ENCODE measurements at places on chromosomes 7 and 10.

- DNase-seq: no peak
Observed at GRCh38 chr10:85667638-85668233, 698.9 kb downstream of the GRID1 start.

DNA sequence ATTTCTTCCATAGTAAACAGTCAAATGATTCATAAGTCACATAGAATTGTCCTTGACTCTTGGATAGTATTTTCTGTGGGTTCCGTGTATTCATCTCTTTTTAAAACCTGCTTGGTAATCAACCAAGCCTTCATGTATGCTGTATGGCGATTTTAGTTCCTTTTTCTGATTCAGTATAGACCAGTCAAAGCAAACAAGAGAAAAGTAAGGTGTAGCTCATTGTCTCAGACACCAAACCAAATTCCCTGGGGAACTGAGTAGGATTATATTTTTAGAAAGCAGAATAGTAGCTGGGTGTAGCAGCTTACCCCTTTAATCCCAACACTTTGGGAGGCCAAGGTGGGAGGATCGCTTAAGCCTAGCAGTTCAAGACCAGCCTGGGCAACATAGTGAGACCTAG lies 240.5 kb downstream of the BBS9 start:
- no peak for DNase-seq

GRCh38 chr7:25087855-25088254 lies 37.2 kb downstream of the CYCS start:
- DNase-seq: no peak

GRCh38 chr7:78151229-78151628 lies 352.7 kb downstream of the PHTF2 start:
- DNase-seq: no peak

DNA sequence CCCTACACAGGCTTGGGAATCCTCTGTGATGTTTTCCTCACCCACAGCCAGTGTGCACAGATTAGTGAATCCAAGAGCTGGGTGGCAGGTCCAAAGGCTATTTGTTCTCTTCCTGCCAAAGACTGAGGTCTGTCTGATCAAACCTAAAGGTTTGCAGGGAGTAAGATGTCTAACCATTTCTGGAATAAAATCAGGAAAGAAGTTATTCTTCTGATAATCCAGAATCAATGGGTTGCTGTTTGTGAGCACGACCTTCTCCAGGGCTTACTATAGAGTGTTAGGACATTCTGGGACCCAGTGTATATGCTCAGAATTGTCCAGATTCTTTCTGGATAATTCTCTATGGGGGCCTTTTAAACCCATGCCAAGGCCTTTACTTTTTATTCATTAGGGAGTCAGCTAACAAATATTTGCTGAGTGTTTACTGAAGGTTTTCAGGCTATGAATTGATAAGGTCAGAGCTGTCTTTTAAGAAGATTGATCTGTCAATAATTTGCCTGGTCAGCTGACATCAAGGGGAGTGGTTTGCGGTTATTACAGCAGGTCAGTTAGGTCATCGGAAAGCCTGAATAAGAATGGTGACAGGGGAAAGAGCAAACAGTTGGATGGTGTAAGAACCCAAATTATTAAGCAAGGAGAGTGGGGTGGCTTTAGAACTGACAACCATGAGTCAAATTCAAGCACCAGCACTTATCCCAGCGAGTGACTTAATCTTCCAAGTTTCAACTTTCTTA lies 7.5 kb upstream of the TECTB start:
- DNase-seq: no peak

DNA sequence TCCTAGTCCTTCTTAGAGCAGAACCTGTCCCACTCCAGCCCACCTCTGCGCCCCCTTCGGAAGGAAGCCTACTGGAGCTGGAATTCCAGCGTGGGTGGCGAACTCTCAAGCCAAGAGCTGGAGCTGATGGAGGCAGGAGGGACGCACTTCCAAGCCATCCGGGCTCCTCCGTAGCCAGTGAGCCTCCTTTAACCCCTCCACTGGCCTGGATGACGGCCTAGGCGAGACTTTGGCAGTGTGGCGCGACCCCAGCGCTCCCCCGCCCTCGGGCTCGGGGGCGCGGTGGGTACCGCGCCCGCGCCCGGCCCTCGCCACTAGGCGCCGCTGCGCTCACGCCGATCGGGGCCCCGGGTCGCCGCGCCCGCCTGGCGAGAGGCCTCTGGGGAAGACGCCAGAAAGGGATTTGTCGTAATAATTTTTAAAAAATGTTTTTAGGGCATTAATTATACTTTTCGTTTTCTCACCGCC lies 5.1 kb upstream of the EMX2 start:
- DNase-seq: peak; percentile 54

DNA sequence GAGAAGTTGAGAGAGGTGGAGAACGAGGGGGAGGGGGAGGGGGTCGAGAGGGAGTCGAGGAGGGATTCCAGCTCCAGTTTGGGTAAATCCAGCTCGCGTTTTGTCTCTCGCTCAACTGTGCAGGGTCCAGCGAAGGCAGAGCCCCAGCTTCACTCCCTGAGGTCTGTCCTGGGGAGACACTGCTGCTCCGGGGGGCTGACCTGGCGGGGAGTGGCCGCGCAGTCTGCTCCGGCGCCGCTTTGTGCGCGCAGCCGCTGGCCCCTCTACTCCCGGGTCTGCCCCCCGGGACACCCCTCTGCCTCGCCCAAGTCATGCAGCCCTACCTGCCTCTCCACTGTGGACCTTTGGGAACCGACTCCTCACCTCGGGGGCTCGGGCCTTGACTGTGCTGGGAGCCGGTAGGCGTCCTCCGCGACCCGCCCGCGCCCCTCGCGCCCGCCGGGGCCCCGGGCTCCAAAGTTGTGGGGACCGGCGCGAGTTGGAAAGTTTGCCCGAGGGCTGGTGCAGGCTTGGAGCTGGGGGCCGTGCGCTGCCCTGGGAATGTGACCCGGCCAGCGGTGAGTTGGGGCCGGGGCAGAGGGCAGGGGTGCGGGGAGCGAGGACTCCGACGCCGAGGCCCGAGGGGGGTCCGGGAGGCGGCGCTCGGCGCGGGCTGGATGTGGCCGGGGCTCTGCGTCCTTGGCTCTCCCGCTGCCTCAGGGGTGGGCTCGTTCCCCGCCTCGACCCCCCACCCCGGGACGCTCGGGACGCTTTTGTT lies at the start of gene TET1:
TSS of gene TET1 (plus strand) at position 152 of the 757 bp plus-strand sequence. CDS start 12,002 bp downstream, outside the sequence.
- peak; percentile 56 for DNase-seq

- DNase-seq: no peak
Observed at GRCh38 chr7:69129524-69129923, 468.8 kb upstream of the AUTS2 start.

GRCh38 chr7:27150568-27151340 lies 1.6 kb downstream of the HOXA3 start:
- DNase-seq: peak; percentile 78

DNA sequence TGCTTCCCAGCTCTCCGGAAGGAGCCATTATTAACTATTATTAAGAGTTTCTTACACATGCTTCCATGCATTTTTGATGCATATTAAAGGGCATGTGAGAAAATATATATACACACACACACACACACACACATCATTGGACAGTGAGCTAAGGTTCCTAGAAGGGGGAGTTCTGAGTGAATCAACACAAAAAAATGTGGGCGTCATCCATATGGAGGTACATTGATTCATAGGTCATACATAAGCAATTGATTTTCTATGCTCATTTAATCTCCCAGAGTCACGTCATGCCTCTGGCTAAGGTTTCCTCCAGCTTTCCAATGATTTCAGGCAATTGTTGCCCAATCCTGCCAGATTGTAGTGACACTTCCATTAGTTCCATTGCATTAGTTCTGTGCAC lies 269.4 kb downstream of the DNAJB9 start:
- DNase-seq: no peak

DNA sequence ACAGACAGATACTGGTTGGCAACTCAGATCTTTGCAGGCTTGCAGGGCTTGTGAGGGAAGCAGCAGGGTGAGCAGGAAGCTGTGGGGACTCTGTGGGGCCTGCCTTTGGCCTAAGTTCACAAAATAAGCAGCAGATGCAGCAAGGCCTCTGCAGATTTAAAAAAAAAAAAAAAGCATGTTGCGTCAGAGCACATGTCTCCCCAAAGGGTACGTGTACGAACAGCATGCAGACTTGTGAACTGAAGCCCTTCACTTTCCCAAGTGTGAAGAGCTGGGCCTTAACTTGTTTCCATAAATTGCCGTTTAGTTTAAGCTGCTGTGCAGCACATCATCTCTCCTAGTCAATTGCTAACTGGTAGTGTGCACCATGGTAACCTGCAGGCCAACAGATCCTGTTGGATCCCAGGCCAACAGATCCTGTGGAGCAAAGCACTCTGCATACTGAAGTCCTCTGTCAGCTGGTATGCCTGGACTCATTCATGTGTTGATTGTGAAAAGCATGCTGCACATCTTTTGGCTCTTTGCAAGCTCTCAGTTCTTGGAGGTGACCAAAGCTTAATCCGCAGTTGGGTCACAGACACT lies 10.8 kb upstream of the XPNPEP1 start:
- no peak for DNase-seq

DNA sequence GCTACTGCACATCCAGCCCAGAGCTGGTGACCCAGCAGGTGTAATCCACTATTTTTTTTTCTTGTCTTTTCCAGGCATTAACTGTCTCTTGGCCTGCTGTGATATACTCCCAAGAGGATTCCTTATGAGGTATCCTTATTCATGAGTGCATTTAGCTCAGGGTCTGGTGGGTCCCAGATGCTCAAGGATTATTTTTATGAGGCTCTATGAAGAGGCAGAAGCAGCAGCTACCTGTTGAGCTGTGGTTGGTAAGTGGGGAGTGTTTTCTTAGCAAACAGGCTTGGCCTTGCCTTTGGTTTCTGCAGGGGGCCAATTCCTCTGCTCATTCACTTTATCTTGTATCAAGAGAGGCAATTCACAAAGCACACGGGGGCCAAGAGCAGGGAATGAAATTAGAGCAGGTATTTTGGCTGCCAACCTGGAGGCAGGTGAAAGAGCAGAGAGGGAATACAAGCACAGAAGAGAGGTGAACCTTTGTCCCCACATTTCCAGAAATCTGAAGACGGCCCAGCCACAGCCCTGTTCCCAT lies 221.6 kb downstream of the TMEM178B start:
- no peak for DNase-seq

DNA sequence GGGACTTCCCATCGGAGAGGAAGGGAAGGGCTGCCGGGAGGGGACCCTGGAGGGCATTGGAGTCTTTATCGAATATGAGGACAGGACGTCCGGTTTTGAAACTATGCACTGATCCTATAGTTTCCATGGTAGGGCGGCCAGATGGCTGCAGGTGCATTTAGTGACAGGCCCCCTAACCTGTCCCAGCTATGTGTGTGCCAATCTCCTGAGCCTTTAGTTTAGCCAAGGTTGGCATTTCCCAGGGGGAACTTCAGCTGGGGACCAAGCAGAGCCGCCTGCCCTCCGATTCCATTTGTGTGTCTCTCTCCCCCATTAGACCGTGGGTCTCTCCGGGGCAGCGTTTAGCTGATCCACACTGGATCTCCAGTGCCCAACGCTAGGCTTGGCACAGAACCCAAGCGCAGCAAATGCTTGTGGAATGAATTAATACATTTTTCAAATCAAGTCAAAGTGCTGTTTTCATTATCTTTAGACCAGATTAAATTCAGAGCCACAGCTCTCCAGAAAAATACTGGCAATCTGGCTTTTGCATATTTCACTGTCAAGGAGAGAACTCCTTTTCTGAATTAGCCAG lies 19.9 kb downstream of the TMEM270 start:
- no peak for DNase-seq

- DNase-seq: no peak
Observed at GRCh38 chr10:133039803-133040165, 47.9 kb upstream of the ADGRA1 start.

DNA sequence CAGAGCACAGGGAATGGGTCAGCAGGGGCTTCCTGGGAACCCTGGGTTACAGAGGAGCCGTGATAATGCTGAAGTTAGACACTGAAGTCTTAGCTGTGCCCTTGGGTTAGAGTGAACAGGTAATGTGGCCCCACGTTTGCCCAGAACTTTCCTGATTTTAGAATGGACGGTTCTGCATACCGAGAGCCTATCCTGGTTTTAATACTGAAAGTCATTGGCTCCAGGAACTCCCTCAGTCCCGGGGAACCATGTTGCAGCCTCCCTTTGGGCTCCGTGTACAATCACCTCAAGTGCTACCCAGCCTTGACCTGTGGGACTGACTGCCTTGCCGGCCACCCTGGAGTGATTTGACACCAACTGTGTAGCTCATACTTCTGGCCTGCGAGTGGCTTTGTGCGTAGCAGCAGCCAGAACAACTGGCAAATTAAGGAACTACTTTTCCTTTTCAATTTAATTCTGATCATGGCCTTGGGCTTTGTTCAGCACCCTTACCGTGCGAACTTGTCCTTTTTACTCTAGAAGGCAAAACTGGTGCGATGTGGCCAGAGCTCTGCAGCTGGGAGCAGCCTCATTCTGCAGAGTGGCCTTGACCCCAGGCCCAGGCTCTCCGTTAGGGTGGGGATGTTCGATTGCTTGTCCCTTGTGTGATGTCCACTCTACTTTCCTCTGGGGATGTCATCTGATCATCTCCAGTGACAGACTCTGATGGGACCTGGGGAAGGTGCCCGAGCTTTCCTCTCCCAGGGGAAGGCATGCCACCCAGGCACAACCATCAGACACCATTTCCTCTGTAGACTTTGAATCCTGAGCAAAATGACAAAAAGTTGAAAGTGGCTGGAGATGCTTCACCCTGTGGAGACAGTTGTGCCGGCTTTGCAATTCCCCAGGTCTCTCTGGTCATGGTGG lies 265.9 kb downstream of the GLRX3 start:
- no peak for DNase-seq

DNA sequence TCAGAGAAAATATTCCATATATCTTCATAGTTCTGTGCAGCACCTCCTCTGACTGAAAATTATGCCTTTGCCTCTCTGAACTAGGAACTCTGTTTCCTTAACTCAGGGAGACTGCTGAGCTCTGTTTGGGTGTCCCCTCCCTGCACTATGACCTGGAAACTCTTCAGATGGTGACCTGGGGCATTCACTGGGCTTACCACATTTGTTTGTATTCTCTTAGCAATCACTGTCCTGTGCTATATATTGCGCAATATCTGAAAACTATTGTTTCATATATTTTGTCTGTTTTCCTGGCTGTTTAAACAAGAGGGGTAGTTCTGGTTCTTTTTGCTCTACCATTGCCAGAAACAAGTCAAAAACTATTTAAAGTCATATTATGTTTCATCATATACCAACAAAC lies 181.8 kb upstream of the KIAA1217 start:
- DNase-seq: no peak

GRCh38 chr7:101614098-101614938 lies 14.8 kb downstream of the MYL10 start:
- no peak for DNase-seq

GRCh38 chr10:19872504-19873271 lies 56.5 kb downstream of the PLXDC2 start:
- DNase-seq: no peak

DNA sequence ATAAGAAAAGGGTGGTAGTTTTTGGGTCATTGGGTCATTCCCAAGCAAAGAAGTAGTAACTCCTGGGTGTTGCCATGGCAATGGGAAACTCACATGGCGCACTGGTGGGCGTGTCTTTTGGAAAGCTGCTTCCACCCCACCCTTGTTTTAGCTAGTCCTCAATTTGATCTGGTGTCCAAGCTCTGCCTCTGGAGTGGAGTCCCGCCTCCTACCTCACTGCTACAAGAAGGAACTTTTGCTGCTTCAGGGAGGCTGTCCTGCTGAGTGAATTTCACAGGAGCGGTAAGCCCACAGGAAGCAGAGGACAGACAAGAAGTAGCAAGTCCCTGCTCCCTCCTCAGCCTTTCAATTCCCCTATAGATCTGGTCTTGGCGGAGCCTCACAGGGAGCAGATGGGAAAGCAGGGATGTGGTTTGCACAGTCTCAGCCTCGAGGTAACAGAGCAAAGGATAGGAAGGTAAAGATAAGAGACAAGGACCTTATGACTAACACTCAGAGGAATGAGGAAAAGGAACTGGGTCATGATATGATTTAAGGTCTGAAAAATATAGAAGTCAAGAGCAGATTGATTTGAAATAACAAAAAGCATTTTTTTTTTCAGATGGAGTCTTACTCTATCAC lies 700.3 kb downstream of the TNS3 start:
- DNase-seq: no peak

Data from stimulated activated CD8-positive, alpha-beta memory T cell treated with anti-CD3 and anti-CD28 coated beads, Interleukin-4, amount 100 ng/mL, for 48 hours (primary cell).